ENCODE measurements at places on chromosomes 2 and 18.
A peak's percentile ranks its signal among the peaks of the same experiment; 100 is the strongest.

DNA sequence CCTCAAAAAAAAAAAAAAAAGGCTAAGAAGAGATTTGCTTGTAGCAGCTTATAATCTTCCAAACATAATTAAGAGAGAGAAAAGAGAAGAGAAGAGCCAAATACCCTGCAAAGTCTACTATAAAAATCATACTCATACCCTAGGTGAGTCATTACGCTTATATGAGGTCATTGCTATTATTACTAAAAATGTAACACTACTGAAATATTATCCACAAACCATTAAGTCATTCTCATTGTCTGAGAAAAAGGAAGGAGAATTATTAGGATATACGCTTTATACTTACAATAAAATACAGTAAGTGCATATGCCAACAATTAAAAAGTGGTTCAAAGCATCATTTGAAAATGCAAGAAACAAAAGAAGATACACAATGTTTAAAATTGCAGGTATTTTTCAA lies 66.5 kb downstream of the COLEC12 start:
- DNase-seq, result no peak

DNA sequence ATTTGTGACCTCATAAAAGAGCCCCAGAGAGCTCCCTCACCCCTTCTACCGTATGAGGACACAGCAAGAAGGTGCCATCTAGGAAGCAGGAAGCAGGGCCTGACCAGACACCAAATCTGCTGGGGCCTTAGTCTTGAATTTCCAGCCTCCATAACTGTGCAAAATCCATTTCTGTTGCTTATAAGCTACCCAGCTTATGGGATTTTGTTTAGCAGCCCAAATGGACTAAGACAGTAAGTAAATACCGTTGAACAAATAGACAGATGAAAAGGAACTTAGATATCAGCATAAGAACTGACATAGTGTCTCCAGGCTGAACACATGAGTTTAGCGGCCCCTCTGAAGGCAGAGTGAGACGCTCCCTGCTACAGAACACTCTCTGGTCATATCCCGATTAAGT lies 130.9 kb downstream of the UXS1 start:
- DNase-seq, result no peak

DNA sequence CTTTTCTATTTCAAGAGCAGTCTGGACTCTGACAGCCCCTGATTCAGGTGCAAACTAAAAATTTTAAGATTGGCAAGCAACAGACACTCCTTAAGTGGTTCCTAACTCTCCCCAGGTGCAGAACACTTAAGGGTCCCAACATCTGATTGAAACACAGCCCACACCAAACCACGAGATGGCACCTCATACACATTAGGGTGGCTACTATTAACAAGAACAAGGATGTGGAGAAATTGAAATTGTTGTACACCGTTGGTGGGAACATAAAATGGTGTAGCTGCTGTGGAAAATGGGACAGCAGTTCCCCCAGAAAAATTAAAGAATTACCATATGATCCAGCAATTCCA lies 82.3 kb downstream of the POLR1A start:
- DNase-seq, result no peak

DNA sequence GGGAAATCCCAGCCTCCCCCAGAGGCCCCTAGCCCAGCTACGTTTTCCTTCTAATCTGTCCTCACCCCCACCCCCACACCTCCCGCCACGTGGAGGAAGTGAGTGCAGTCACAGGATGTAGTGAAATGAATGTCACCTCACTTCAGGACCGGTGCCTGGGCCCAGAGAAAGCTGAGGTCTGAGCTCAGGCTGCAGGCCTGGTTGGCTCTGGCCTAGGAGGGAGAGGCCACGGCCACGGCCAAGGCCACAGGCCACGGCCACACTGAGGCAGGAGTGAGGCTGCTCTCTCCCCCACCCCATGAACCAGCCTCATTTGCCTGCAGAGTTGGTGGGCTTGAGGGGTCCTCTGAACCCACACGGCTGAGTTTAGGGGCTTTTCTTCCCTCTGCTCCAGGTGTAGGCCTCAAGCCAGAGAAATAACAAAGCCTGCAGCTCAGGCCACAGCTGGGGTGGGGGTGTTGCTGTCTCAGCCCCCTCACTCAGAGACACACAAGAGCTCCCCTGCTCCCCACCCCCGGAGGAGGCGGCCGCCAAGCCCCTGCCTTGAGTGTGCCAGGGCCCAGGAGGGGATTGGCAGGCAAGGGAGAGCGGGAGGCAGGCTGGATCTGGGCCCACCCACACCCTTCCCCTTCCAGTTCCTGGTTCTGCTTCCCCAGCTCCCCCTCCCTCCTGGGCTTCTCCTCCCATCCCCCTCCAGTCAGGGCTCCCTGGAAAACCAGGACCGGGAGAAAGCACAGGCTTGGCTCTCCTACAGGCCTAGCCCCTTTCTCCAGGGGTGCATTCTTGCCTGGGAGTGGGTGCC lies 27.0 kb downstream of the DNMT3A start:
- peak; percentile 63 for DNase-seq

DNA sequence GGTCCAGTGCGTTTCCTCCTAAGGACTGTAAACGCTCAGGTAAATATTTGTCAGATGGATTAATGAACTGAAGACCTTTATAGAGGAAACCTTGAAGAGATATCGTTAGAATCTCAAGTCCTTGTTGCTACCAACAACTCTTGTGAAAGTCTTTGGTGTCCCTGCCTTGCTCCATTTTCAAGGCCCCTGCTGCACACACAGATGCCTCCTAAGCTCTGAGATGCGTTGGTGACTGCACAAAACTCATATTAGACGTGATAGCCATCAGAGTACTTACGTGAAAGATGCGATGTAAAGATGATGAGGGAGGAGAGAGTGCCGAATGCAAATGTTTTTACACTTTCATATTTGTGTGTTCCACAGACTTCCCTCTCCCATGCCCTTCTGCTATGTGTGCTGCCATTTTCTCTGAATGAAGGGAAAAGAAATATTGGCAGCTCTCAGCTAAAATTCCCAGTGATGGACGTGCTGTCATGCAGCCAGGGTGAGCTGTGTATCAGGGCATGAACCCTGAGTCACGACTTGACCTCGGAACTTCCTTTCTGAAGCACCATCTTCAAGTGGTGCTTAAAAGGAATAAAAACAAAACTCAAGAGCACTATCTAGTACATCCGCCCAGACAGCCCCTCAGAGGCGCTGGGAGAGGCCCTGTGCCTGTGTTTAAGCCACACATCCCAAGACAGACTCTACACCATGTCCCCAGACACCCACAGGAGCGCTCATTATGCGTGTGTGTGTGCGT lies 117.4 kb downstream of the FAM210A start:
- no peak for DNase-seq

- no peak for DNase-seq
Observed at GRCh38 chr2:164826293-164827243, 15.1 kb downstream of the COBLL1 start.

DNA sequence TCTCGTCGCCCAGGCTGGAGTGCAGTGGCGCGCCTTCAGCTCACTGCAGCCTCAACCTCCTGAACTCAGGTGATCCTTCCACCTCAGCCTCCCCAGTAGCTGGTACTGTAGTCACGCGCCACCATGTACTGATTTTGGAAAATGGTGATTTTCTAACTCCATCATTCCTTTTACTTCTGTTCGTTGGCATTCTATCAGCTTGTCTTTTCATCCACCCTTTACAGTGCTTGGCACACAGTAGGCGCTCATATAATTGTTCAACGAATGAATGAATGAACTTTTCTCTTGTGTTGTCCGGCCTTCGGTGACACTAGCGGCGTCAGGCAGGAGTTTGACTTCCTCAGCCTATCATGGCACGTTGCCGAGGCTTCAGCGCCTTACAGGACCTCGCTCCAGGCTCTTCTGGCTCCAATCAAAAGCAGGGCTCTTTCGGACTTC lies 373 bp upstream of the MTHFD2 start:
- DNase-seq, result no peak

DNA sequence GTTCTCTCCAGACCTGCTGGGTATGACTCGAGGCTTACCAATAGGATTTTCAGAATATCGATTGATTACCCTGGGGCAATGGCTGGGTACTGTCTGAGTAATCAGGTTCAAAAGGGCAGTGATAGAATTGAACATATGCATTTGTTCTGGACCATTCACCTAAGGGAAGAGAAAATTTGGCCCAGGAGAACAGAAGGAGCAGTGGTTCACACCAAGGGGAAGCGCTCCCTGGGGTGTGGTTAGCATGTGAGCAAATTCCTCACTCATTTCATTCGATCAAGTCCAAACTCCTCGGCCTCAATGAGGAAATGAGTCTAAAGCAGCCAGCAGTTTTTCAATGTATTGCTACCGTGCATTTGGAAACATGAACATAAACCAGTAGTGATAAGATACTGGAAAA lies 55.6 kb downstream of the CYP26B1 start:
- DNase-seq, result no peak

- DNase-seq, result no peak
Observed at GRCh38 chr2:205702576-205702975, 20.3 kb downstream of the NRP2 start.

DNA sequence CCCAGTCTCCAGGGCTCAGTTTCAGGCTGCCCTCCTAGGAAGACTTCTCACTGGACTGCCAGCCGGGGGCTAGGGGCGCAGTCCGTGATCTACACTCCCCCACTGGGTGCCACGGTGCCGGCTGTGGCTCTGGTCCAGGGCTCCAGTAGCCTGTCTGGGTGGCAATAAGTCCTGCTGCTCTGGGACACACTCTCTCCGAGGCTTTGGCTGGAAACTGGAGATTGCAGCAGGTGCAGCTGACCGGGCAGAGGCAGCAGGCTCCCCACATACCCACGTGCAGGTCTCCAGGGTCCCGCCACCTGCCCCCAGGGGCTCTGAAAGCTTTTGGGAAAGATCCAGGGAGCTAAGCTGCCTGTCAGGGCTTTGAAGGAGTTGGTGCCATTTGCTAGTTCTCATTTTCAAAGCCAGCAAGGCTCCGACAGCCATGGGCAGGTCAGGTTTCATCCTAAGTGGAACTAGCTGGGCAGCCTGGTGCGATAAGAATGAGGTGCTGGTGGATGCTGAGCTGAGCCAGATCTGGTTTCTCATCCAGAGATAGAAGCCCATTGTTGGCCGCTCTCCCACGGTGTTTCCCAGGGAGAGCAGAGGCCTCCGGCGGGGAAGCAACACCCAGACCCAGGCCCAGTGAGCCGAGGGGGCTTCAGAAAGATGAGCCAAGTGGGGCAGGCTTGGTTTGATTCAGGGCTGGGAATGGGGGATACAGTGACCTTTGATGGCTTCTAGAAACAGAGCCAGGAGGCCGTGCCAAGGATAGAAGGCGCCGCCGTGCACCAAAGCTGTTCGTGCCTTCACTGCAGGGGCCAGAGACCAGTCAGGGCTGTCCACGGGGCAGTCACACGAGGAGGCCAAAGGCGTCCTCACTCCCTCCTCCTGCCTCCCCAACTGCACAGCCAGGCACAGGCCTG lies 141.7 kb upstream of the GPC1 start:
- no peak for DNase-seq

DNA sequence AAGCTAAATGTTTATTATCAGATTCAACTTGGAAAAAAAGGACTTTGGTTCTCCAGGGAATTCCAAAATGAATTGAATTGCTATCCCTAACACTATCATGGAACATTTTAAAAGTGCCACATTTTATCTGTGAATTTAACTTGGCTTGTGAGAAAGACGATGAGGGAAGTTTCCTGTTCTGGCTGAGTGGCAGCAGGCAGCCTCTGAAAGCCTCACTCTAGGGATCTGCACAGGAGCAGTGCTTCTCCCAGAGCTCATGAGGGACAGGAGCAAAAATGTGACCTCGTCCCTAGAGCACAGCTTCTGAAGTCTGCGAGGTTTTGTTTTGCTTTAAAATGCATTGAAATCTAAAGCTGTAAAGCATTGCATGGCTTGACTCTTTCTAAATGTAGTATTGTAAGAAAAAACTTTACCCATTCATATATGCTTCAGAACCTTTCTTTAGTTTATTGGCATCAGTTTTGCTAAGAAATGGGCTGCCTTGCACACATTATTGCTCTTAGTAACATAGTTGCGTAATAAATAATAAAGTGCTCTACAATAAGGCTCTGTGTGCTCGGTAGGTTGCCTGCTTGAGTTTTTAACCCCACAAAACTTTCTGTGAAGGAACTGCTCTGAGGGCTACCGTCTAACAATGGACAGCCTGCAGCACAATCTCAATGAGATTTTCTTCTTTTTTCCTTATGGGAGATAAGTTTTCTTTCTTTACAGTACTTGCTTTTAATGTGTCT lies 136.2 kb upstream of the CDCA7 start:
- peak; percentile 68 for DNase-seq

DNA sequence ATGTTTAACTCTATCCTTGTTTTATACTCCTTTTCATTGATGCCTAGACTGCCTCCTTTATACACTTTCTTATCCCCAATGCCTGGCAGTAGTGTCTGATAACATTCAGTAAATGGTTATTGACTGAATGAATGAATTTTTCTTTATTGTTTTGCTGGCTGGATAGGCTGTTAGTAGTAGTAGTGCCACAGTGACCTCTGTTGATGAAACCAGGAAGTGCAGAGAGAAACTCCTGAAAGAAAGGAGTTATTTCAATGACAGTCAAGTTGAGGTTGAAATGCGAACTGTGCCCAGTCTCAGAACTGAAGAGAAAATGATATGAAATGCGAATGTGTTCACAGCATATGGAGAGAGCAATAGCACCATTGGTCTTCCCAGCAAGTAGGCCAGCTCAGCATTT lies 26.8 kb upstream of the SLC9A2 start:
- DNase-seq, result peak; percentile 47

DNA sequence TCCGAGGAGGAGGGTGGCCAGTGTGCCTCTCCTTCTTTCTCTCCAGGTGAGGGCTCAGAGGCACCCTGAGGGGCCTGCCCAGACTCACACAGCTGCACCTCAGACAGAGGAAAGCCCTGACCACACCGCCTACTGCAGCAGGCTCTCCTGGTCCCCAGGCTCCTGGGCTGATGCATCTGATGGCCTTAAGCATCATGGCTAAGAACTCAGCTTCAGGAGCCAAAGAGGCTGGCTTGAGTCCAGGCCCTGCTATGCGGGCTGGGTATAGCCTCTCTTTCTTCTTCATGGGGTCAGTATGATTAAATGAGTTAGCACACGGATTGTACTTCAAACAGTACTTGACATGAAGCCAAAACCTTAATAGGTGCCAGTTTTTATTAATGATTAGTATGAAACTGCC lies 89.6 kb downstream of the TGFA start:
- DNase-seq, result no peak

DNA sequence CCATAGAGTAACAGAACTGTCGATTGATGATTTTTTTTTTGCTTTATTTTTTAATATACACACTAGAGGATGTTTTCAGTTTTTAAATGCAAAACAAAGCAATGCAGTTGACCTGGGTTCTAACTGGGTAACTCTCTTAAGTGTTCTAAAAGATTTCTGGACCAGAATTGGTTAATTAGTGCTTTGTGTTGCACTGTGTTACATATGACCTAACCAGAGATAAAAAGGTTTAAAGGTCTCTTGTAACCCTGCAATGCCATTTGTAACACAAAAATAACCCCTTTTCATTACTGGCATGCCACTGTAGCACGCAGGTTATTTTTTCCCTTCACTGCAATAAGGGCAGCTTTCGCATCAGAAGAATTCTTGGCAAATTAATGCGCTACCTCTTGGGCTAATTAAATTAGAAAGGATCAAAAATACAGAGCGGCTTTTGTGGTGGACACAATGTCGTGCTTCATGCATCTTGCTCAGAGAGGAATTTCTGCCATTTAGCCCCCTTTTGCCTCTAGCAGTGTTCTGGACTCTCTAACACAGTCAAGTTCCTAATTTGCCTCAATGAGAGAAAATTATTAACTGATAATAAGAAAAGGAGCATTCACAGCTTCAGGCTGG lies 250.8 kb upstream of the ZEB2 start:
- DNase-seq, result no peak

- no peak for DNase-seq
Observed at GRCh38 chr2:201674298-201674697, 24.1 kb downstream of the MPP4 start.

GRCh38 chr18:58058720-58059119 lies 14.7 kb downstream of the NEDD4L start:
- no peak for DNase-seq

- no peak for DNase-seq
Observed at GRCh38 chr2:133045787-133046186, 375.8 kb upstream of the LYPD1 start.

GRCh38 chr18:28030458-28030857 lies 146.5 kb downstream of the CDH2 start:
- DNase-seq, result no peak
